ENCODE measurements at places on chromosomes 4 and X. TPM values are rescaled to one million over a fixed set of nuclear protein-coding genes. Genes with fewer than 3 reads are reported as not detected.

EBP gene
- 538 TPM for polyA plus RNA-seq

GAGE12G gene
- polyA plus RNA-seq = not detected

AFF1 gene
- 19.8 TPM for polyA plus RNA-seq

GDI1 gene
- polyA plus RNA-seq = 112 TPM

AFF2 gene
- 0.14 TPM for polyA plus RNA-seq

RGN gene
- not detected for polyA plus RNA-seq

NAA11 gene
- not detected for polyA plus RNA-seq
